Activated T-cell treated with anti-CD3 and anti-CD28 coated beads for 48 hours (primary cell): ENCODE measurements at places on chromosomes 16 and 17.

DNA sequence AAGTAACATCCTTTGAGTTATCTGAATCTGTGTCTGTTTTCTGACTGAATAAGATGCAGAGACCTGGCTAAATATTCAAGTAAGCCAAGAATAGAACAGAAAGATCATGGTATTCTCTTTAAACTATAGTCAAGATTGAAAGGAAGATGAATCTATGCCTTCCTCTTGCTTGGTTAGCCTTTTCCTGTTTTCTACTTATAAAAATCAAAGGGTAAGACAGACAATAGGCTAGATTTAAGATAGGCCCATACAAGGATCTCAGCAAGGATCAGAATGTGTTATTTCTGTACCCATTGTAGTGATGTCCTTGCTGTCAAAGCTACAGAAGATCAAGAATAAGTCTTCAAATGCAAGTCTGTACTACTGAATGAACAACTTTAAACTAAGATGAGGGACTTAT is 7.0 kb upstream of the CDR2 start:
- DNase-seq = no peak

DNA sequence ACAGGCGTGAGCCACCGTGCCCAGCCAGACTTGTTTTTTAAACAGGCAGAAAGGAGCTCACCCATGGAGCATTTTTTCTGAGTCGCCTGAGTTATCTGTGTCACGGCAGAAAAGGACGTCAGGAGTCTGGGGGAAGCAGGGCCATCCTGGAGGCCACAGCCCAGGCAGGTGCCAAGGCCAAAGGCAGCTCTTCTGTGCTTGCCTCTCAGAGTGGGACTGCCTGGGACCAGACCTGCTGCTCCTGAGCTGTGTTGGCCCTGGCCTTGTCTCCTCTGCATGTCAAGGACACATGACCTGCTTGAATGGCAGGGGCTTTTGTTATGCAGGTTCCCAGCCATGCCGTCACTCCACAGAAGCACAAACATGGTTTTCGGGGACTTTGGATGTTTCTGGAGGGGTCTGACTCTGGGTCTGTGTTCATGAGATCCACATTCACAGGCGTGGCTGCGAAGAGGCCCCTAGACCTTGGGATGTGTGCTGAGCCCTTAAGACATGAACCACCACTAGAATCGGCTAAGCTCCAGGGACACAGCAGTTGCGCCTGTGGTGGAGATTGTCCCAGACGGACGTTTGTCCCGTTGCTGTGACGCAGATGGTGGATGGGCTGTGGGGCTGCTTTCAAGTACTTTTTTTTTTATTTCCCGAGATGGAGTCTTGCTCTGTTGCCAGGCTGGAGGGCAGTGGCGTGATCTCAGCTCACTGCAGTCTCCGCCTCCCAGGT is 33.8 kb downstream of the FOXK2 start:
- no peak for DNase-seq

- no peak for DNase-seq
These were observed 188.0 kb downstream of the HAPSTR1 start for GRCh38 chr16:9279291-9280068.

- DNase-seq = no peak
These were observed 39.3 kb upstream of the TOB1 start for GRCh38 chr17:50905460-50905803.

DNA sequence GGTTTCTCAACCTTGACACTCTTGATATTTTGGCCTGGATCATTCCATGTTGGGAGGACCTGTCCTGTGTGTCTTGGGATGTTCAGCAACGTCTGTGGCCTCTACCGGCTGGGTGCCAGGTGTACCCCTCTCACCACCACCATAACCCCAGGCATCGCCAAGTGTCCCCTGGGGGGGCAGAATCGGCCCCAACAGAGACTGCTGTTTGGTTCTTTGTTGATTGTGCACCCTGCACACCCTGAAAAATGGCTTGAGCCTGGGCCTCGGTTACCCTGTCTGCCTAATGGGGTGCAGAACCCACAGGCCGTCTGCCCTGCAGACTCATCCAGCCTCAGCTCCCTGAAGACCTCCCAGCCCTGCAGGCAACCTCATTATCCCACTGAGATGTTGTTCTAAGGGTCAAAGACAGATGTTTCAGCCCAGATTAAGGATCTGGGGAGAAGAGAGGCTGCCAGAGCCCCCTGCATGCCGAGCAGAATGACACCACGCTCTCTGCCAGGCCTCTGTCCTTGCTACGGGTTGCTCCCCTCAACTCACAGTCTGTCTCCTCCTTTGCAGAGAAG is 9.2 kb downstream of the CACNG1 start:
- DNase-seq = no peak

DNA sequence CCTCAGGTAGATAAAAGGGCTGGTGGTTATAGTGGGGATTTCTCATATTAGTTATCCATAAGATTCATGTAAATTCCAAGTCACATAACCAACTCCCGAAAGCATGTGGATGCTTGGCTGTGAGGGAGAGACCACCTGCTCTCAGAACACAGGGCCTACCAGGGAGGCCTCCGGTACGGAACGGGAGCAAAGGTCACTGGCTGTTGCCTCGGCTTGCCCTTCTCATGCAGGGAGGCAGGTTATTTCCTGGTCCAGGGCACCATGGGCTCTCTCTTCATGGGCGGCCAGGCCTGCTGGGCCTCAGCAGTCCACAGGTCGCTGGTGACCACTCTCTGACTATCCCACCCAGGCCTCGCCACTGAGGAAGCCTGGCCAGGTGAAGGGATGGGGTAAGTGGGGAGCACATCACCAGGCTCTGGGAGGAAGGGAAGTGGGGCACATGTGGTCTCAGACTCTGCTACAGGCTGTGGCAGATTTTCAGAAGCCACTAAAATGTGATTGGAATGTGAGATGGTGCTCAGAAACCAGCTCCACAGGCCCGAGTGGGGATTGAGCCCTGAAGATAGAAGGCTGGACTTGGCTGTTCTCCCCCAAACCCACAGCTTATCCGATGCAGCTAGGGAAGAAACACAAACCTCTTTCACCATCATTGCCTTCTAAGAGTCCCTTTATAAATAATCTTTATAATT is 45.4 kb downstream of the HNF1B start:
- DNase-seq = no peak

- no peak for DNase-seq
These were observed 7.6 kb downstream of the SLC25A10 start for GRCh38 chr17:81719410-81720266.

- no peak for DNase-seq
These were observed 6.0 kb downstream of the CIITA start for GRCh38 chr16:10883004-10883403.

- peak; percentile 20 for DNase-seq
These were observed 77.5 kb upstream of the N4BP1 start for GRCh38 chr16:48687421-48688038.

- DNase-seq = no peak
These were observed 33.3 kb upstream of the RGS9 start for GRCh38 chr17:65103896-65104295.

GRCh38 chr16:20920091-20920490 is 19.5 kb downstream of the LYRM1 start:
- no peak for DNase-seq

GRCh38 chr16:88943741-88944140 is 33.3 kb downstream of the CBFA2T3 start:
- no peak for DNase-seq

DNA sequence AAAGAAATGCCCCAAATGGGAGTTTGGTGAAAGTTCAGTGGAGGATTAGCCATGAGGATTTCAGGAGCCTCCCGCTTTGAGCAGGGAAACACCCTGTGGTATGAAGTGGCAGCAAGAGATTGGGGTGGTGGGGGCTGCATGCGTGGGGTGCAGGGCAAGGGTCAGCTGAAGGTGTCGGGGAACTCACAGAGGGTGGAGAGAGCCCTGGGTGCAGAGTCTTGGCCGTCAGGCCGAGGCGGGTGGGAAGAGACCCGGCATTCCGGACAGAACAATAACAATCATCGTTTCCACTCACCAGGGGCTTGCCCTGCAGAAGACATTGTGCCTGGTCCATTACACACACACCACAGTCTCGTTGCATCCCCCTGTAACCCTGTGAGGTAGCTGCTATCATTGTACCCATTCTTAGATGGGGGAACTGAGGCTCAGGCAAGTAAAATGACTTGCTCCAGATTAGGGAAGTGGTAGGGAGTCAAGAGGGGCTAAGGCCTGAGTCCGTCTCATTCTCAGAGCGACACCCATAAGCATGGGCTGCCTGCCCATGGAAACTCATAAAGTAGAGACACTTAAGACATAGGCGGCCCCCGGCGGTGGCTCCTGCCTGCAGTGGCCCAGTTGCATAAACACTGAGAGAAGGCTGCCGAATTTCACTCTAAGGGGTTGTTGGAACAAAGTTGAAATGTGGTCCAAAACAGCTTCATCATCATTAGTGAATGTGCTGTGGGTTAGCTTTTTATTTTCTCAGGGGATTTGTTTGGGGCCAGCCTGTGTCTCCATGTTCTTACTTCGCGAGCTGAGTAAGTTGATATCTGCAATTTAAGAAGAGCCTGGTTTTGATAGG is 93.3 kb downstream of the CMIP start:
- no peak for DNase-seq

GRCh38 chr17:80106751-80107150 is 5.4 kb downstream of the GAA start:
- no peak for DNase-seq

- DNase-seq = no peak
These were observed 32.0 kb upstream of the B4GALNT2 start for GRCh38 chr17:49100601-49101000.

- DNase-seq = no peak
These were observed 683.1 kb upstream of the SALL1 start for GRCh38 chr16:51834133-51834532.

- no peak for DNase-seq
These were observed 12.6 kb upstream of the SNN start for GRCh38 chr16:11655655-11656054.

DNA sequence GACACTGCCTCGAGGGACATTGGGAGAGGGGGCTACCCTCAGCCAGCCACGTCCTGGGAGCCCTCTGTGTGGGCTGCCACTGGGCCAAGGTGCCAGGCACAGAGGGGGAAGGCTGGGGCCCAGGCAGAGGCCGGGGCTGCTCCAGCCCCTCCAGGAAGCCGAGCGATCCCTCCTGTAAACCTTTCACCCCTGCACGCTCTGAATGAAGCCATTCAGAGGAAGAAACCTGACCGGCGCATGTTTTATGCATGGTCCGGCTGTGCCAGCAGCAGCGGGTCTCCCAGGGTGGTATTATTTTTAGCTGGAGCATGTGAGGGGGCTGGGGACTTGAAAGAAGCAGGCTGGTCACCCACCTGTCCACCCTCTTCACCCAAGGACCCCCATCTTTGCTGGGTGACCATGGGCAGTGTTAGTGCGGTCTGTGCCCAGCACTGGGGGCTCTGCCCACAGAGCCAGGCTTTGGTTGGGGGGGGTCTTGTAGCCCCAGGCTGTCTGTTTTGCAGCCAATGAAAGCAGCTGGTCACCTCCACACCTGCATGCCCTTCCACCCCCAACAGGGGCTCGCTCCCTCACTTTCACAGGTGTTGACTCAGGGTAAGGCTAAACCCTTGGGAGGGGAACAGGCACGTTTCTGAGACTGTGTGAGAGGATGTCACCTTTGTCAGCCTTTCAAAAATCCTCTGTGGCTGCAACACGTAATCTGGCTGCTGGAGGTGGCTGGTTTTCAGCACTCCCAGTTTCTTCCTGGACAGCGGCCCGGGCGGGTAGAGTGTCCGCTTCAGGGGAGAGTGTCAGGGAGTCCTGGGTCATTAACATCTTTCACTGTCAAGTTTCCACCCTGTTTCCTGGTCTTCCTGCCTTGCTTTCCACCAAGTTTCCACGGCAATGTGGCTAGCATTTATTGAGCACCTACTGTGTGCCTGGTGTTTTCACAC is 77.1 kb upstream of the BRD7 start:
- no peak for DNase-seq

- no peak for DNase-seq
These were observed 56.7 kb upstream of the TOB1 start for GRCh38 chr17:50922721-50923405.
